ENCODE measurements at places on chromosomes 11 and 22. TPM values are rescaled to one million over a fixed set of nuclear protein-coding genes. Genes with fewer than 3 reads are reported as not detected.
A peak's percentile ranks its signal among the peaks of the same experiment; 100 is the strongest.

DNA sequence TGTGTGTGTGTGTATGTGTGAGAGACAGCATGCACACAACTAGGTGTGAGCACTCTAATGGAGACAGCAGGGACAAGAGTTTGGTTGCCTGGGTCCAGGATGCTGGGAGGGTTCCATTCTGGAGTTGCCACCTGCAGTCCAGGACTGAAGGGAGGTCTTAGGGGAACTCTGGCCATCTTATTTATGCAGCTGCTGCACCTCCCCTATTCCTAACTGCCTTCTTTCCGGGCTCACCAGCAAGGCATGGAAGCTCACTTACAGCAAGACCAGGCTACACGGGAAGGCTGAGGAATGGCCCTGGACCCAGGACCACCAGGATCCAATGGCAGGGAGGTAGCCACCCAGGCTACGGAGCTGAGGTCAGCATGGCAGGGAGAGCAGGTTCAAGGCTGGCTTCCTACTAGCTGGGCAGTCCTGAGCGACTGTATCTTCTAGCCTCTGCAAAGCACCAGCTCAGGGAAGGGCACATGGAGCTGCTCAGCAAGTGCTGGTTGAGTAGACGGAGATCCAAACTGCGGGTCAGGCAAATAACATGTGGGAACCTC is 42.2 kb upstream of the B3GAT1 start:
- no peak for DNase-seq

DNA sequence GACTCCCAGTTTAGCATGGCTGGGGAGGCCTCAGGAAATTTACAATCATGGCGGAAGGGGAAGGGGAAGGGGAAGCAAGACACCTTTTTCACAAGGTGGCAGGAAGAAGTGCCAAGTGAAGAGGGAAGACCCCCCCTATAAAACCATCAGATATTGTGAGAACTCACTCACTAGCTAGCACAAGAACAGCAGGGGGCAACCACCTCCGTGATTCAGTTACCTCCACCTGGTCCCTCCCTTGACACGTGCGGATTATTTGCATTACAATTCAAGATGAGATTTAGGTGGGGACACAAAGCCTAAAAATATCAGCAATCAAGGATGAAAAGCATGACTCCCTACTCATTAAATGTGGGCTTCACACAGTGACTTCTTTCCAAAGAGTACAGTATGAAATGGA is 155.0 kb upstream of the CCDC90B start:
- no peak for DNase-seq

GRCh38 chr22:36331912-36332622 is 55.7 kb downstream of the MYH9 start:
- DNase-seq: no peak

DNA sequence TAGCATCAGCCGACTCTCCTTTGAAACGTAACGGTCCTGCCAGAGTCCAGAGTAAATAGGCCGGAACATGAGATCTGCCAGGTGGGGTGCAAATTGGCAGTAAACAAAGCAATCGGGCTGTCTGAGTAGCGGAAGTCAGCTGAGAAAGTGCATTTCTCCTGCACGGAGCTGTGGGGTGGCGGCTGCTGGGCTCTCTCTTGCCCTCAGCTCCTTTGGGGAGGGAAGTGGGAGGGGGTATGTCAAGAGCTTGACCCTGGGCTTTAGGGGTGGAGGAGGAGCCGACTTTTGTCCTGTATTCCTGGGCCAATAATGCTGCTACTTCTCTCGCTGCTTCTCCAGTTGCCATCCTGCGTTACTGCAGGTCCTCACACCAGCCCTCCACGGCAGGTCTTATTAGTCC is 11.6 kb downstream of the GRIK4 start:
- DNase-seq: no peak

GRCh38 chr11:134412203-134413042 is at the start of gene B3GAT1:
Gene B3GAT1 (minus strand): TSS chr11:134412242. CDS start chr11:134387659, 24,583 bp downstream.
- DNase-seq: no peak

DNA sequence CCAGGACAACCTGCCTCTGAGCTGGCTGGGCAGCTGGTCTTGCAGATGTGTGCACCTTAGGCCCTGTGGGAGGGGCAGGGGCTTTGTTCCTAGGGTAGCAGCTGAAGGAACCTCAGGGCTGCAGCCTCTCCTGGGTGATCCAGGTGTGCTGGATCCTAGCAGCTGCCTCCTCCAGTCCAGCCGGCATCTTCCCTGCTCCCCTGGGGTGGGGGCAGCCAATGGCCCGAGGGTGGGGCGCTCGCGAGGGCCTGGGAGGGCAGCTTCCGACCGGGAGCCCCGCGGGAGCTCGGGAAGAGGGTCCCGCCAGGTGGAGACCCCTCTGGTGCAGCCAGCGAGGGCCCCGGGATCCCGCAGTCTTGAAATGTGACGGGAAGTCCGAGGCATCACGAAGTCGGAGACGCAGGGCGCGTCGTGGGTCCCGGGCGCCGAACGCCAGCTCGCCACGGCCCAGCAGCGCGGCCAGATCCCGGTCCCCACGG is 1.7 kb downstream of the IFITM1 start:
- no peak for DNase-seq

- no peak for DNase-seq
Observed at GRCh38 chr11:17746096-17746495, 11.5 kb downstream of the KCNC1 start.

- DNase-seq: peak; percentile 75
Observed at GRCh38 chr22:31347251-31348008, 1.3 kb upstream of the PATZ1 start.

DNA sequence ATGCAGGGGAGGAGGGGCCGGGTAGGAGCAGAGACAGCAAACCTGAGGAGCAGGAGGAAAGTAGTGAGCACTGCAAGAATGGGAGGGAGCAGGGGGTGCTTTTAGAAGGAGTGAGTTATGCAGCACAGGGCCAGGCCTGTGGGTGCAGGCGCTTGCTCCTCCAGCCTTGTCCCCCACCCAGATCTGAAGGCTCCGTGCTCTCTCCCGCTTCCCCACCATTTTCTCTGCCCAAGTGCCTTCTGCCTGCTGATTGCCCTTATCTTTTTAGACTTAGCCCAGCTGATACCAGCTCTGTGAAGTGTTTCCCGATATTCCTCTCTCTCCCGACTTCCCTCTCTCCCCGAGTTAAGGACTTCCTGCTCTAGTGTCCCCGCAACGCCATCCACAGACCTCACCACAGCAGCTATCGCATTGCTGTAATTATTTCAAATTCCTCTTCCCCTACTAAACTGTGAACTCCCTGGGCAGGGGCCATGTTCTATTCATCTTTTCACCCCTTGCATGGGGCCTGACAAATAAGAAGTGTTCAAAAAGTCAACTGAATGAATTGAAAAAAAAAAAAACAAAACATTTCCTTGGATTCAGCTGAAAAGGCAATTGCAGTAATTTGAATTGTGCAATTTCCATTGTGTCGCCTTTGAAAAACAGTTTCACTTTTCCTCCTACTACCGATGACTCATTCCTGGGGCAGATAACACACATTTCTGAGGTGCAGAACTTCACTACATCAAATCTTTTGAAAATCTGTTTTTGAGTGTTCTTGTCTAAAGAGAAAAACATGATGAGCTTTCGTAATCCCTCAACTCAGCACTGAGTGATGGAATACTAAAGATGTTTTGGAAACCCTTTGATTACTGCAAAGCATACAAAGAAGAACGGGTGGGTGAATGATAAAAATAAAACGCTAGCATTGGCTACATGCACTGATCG is 69.7 kb upstream of the BMAL1 start:
- peak; percentile 52 for DNase-seq

DNA sequence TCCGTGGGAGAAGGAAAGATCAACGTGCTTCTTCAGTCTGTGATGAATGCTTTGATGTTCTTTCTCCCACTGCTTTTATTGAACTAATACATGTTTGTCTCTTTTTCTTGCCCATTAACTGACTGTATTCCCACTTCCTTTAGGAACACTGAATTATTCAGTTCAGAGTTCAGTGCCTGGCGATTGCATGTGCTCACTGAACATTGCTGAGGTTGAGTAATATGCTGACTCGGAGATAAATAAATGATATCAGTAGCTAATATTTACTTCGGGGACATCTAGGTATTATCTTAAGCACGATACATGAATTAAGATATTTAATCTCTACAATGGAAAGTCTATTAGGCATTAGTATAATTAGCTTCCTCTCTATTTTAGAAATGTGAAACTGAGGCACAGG is 102.3 kb upstream of the OR5AK2 start:
- DNase-seq: no peak

DNA sequence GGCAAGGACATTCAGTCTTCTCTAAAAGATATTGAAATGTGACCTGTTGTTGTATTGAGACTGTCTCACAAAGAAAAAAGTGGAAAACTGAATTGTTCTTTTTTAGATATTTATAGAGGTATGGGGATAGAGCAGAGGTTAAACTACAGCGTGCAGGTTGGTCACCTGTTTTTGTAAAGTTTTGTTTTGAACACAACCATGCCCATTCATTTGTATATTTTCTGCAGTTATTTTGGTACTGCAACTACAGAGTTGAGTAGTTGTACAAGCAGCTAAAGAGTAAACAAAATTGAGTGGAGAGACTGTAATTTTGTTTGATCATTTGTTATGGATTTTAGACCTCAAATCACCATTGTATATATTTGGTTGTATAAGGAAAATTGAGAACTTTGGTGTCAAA is 11.3 kb downstream of the EED start:
- DNase-seq: no peak

DNA sequence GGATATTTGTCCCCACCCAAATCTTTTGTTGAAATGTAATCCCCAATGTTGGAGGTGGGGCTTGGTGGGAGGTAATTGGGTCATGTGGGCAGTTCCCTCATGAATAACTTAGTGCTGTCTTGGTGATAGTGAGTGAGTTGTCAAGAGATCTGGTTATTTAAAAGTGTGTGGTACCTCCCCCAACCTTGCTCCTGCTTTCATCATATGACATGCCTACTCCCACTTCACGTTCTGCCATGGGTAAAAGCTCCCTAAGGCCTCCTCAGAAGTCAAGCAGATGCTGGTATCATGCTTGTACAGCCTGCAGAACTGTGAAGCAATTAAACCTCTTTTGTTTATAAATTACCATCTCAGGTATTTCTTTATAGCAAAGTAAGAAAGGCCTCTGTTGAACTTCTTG is 30.6 kb downstream of the AAMDC start:
- DNase-seq: no peak

GRCh38 chr11:67640021-67640757 is 626 bp upstream of the TBX10 start:
- DNase-seq: peak; percentile 13

- no peak for DNase-seq
Observed at GRCh38 chr22:50174382-50175190, 4.1 kb downstream of the PANX2 start.

- no peak for DNase-seq
Observed at GRCh38 chr11:63993993-63994392, 7.8 kb downstream of the OTUB1 start.

- DNase-seq: no peak
Observed at GRCh38 chr11:16902182-16902581, 112.0 kb downstream of the PLEKHA7 start.

DNA sequence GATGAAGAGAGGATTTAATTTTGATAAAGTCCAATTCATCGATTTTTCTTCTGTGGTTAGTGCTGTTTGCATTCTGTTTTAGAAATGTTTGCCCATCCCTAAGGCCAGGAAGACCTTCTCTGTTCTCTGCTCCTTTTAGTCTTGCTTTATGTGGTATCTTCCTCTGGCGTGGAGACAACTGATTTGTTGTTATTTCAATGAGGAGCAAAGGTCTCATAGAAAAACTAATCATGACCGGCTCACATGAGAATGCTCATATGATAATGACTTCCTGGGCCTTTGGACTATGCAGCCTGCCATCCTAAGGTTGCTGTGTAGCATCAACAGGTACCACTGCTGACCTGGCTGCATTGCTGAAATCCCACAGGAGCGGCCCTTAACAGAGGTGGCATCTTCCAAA is 19.8 kb downstream of the SCGB1A1 start:
- no peak for DNase-seq

- DNase-seq: peak; percentile 58
Observed at GRCh38 chr11:124193221-124194010, 10.3 kb downstream of the OR10D3 start.

DNA sequence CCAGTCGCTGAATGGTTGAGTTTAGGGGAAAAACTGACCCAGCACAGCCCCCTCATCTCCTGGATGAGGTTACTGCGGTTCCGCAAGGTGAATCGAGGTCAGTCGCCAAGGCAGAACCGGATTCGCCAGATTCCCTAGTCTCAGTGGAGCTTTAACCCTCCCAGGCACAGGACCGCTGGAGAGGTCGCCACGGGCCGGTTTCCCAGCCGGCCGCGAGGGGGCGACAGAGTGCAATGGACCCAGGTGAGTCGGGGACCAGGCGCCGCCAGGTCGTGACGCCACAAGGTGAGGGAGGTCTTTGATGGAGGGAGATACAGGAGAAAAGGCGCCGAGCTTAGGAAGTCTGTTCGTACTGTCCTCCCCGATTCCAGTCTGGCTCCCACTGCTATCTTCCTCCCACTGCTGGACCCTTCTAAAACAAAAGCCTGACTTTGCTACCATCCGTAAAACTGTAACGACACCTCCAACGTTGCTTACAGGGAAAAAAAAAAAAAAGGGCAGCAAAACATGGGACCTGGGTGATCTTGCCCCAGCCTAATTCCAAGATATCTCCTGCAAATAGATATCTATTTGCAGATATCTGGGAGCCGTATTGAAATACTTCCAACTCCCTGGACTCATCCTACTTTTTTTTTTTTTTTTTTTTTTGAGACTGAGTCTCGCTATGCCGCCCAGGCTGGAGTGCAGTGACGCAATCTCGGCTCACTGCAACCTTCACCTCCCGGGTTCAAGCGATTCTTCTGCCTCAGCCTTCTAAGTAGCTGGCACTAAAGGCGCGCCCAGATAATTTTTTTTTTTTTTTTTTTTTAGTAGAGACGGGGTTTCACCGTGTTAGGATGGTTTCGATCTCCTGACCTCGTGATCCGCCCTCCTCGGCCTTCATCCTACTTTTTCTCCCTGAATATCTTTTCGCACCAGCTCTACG is 1.4 kb upstream of the GGA1 start:
- peak; percentile 46 for DNase-seq

GRCh38 chr22:20979940-20980453 is 2.1 kb upstream of the LZTR1 start:
- no peak for DNase-seq

GRCh38 chr22:38953577-38954413 is 3.6 kb upstream of the APOBEC3A start:
- no peak for DNase-seq

GLB1L2 gene
- total RNA-seq: 2.7 TPM

PIK3IP1 gene
- 14.9 TPM for total RNA-seq

NOX4 gene
- 2.4 TPM for total RNA-seq

KCNQ1OT1 gene
- 12.0 TPM for total RNA-seq

PDGFB gene
- total RNA-seq: 10.9 TPM

PAK1 gene
- 35.2 TPM for total RNA-seq

FOSL1 gene
- 10.6 TPM for total RNA-seq

C11orf97 gene
- total RNA-seq: not detected

IGSF9B gene
- total RNA-seq: 2.0 TPM

LMNTD2 gene
- total RNA-seq: 0.69 TPM

TREH gene
- not detected for total RNA-seq

Data from skin of body (tissue), 3 donors.